Stimulated activated CD4-positive, alpha-beta T cell treated with anti-CD3 and anti-CD28 coated beads, Interleukin-15, amount 100 ng/mL, for 1 hour (primary cell): ENCODE measurements at places on chromosomes 3 and 15.

- no peak for DNase-seq
Observed at GRCh38 chr15:46676233-46677206, 1040.8 kb upstream of the SEMA6D start.

DNA sequence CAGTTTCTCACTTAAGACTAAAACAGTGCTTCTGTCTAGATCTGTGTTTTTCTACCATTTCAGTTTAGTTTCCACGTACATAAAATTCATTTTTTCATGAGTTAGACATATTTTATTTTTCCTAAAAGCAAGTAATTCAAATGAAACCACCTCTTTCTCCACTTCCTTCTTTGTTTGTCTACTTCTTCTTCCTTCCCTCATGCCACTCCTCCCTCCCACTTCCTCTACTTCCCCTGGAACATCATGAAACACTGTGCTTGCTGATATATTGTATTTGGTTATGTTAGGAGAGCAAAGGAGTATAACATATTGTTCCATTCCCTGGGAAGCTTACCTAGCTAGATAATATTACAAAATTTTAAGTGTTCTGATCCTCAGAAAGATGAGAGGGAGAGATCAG lies 36.7 kb upstream of the GOLGA8B start:
- no peak for DNase-seq

DNA sequence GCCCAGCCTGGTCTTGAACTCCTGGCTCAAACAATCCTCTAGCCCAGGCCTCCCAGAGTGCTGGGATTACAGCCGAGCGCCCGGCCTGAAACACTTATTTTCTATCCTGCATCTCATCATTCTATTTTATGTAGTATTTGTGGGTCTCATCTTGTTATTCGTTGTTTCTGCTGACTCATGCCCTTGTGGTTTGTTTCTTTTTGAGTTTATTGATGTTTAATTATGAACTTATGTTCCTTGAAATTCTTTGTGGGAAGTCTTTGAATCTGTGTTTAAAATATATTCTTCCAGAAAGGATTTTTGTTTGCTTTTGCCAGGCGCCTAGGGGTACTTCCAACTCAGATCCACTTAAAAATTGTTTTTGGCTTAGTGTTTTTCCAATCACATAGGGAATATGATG lies 78.3 kb upstream of the C15orf39 start:
- no peak for DNase-seq

DNA sequence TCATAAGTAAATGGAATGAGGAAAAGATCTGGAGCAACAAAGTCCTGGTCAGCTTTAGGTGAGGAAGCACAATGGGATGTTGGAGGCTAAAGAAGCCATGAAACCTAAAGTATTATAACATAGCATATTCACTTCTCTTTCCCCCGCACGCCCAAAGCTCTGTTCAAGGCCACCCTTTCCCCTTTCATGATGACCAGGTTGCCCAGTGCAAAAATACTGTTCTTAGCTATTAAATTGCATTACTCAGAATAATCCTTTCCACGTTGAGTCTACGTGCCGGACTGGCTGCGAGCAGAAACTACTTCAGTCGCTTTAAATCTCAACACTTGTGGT lies 589 bp upstream of the MAPKBP1 start:
- no peak for DNase-seq

DNA sequence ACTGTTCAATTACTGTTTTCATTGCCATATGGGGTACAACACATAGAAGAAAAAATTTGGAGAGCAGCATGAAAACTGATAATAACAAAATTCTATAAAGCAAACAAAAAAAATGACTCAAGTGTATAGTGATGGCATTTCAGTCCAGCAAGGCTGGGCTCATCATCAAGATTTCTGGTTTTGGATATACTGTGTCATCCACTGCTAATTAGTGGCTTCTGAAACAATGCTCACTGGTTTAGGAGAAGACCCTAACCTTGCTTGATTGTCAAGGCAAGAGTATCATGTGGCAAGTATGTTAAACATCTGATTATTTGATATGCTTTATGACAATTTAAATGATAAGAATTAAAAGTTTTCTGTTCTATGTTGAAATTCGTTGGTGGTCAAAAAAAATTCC lies 96.9 kb downstream of the RFX7 start:
- DNase-seq = no peak
